Activated T-helper 1 cell treated with anti-CD3 and anti-CD28 coated beads, Interleukin-12 subunit alpha, Interleukin-12 subunit beta, Interleukin-2, Interleukin-4 antibody, amounts not matched to agents 30 ng/mL and 10 ng/mL and 1 ng/mL, durations not matched to agents 14 hours and 24 hours and 36 hours (primary cell): ENCODE measurements at places on chromosomes 4 and X. TPM values are rescaled to one million over a fixed set of nuclear protein-coding genes. Genes with fewer than 3 reads are reported as not detected.

Gene CACNA1F
- 0.05 and 0.13 TPM in 2 replicates for total RNA-seq

DNA sequence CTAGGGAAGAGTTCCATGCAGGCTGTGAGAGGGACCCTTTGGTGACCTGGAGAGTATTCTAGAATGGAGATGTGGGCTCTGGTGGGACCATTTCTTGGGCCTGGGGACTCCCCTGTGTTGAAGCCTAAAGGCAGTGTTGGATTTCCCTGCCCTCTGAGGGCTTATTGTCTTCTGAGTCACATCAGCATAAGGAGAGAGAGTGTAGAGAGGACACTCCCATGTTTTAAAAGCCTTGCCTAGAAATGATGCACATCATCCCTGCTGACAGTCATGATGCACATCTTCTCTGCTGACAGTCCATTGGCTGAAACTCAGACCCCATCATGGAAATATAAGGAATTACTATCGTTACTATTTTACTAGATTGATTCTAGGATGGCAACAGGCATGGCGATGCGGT lies 51.9 kb downstream of the FAM114A1 start:
- no peak for DNase-seq

GRCh38 chr4:121472937-121473721 lies 92.3 kb upstream of the QRFPR start:
- no peak for DNase-seq

GRCh38 chrX:151538190-151539122 lies 25.0 kb upstream of the PASD1 start:
- DNase-seq: no peak
